ENCODE measurements at places on chromosomes 11 and 22.

- DNase-seq: no peak
Measured at GRCh38 chr11:34356576-34356912, 1.3 kb downstream of the ABTB2 start.

DNA sequence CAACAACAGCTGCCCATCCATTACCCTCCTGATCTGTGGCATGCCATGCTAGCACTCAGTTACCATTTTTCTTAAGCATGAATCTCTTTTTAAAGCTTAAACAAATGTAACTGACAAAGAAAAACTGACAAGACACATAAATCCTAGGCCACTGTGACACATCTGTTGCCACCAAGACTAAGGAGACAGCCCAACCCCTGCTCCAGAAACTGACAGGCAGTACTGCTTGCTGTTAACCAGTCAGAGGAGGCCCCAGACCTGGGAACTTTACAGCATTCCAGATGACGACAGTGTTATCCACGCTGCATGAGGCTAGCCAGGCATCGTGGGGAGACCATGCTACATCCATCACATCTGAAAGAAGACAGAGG is 33.8 kb downstream of the HIRA start:
- no peak for DNase-seq

DNA sequence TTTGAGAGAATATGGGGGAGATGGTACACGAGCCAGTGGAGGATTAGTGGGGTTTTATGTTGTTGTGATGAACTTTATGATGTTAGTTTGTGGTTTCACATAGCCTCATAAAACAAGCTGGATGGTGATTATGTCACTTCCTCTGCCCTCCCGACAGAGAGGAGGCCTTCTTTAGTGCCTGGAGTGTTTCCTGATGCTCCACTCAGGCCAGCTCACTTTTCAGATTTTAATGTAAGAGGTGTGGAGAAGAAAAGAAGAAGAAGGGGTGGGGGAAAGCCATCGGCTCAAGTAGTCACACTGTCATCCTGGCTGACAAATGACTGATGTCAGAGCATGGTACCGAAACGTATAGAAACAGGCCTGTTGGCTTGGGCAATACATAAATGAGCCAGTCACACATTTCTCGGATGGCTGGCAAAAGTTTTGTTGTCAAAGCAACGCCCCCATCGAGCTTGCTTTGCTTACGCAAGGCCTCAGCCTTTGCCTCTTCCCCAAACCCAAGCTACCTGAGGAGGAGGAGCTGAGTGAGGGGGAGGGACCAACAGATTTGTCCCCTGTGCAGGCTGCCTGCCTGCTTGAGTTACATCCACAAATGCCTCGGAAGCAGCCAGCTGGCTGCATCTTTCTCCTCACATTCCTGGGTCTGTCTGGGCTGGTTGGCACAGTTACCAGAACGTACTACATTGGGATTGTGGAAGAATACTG is at the start of gene HEPHL1:
Gene HEPHL1 (plus strand): TSS at position 578 of the 705 bp plus-strand sequence. CDS start 15 bp downstream, at position 593.
- DNase-seq: no peak

DNA sequence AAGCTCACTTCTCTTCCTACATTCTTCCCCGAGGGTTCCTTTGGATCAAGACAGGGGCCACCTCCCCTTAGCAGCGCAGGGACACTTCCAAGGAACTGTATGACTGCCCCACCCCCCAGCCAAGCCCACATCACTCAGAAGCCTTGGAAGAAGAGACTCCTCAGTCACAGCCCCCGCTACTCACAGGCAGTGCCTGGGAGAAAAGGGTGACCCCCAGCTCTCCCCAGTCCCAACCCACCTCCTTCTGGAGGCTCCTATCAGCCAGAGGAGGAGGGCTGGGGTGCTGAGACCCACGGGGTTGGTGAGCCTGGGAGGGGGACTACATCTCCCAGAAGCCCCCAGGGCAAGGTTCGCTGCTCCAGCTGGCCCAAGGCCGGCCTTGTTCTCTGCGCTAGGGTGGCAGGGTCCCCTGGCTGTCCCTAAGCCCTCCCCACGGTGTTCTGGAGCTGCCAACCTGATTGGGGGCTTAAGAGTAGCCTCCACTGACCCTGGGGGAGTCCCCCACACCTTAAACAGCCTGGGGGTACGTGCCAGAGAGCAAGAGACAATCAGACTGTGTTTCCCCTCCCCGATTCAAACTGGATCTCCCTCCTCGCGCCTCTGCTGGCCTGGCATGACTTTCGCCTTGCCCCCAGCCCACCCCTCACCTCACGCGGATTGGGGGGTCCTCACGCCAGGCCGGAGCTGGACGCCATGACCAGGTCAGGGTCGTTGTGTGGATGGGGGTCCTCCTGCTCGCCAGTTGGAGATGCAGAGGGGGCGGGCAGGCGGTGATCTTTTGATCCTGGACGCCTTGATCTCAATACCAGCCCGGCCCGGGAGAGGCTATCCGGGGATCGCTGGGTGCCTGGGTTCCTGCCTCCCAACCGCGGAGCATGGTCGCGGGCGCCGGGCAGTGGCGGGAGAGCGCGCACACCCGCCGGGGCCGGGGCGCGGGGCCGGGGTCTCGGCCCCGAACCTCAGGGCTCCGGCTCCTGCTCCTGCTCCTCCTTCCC is 838 bp downstream of the BCL9L start:
- no peak for DNase-seq

GRCh38 chr11:117618302-117618981 is 178.6 kb downstream of the DSCAML1 start:
- DNase-seq: no peak

DNA sequence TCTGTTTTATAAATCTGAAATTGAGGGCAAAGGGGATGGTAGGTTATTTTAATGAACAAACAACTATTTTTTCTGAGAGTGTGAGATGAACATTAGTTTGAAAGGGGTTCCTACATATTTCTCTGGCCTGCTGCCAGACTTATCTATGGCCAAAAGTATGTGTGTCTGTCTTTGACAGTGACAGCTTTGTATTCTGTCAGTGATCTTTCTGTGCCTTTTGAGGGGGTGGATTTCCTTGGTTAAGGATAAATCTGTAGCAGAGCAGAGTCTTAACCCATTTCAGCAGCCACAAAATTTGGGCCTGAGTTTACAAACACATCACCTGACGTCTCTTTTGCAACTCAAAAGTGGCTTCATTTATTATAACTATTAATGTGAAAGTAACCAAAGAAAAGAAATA is 30.9 kb downstream of the ZFTA start:
- no peak for DNase-seq

- no peak for DNase-seq
Measured at GRCh38 chr11:838441-839279, 3.7 kb downstream of the POLR2L start.

- DNase-seq: no peak
Measured at GRCh38 chr22:50688448-50688847, 15.8 kb downstream of the SHANK3 start.

DNA sequence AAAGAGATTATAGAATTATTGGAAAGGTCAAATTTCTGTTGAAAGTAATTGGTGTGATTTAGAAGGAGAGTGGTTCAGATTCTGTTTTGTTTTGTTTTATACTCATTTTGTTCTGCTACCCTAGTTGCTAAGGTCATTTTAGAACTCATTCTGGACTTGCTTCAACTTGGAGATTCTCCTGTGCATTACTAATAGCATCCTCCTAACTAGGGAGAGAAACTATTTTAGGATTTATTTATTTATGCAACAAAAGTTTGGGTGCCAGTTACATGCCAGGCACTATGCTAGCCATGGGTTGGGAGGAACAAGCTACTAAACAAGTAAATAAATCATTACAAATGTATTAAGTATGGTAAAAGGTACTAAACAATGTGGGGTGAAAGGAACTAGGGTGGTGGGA is 84.0 kb downstream of the YAP1 start:
- DNase-seq: no peak

DNA sequence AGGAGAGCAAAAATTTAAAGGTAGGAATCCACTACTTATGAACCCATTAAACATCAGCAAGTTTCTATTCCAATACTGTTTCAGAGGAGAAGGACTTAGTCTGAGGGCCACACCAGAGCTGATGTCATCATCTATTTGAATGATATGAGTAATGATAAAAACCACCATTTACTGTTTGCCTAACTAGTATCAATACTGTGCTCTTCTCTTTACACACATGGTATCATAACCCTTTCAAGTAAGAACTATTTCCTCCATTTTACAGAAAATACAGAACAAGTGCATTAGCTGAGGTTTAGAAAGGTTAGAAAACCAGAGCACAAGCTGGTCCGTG is 651.3 kb upstream of the KIRREL3 start:
- DNase-seq: no peak

DNA sequence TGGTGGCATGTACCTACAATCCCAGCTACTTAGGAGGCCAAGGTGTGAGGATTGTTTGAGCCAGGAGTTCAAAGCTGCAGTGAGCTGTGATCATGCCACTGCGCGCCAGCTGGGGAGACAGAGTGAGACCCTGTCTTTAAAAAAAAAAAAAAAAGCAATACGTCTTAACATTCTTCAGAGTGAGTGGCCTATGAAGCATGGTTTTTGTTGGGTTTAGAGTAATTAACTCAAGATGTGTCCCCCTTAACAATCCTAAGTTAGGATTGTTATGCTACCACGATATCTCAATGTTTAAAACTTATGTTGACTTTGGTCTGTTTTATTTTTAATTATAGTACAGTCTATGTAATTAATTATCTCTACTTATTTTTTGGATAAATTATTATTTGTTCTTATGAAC is 156.1 kb downstream of the HIPK3 start:
- no peak for DNase-seq

DNA sequence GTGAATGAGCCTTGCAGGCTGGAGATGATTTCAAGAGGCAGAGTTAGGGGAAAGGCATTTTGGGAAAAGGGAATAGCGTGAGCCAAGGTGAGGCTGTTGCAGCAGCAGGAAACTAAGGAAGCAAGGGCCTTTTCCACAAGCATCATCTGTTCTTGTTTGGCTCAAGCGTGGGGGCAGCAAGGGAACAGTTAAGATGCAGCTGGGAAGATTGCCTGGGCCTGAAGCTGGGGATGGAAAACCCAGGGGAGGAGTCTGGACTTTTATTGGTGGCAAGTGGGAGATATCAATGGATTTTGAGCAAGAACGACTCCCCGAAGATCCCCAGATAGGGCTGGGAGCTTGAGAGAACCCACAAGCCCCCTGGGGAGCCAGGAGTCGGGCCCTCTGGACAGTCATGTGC is 27.3 kb upstream of the PICK1 start:
- no peak for DNase-seq

GRCh38 chr11:114348200-114349191 is 51.8 kb downstream of the C11orf71 start:
- DNase-seq: no peak

GRCh38 chr22:25136953-25137576 is 62.6 kb upstream of the CRYBB3 start:
- DNase-seq: no peak

DNA sequence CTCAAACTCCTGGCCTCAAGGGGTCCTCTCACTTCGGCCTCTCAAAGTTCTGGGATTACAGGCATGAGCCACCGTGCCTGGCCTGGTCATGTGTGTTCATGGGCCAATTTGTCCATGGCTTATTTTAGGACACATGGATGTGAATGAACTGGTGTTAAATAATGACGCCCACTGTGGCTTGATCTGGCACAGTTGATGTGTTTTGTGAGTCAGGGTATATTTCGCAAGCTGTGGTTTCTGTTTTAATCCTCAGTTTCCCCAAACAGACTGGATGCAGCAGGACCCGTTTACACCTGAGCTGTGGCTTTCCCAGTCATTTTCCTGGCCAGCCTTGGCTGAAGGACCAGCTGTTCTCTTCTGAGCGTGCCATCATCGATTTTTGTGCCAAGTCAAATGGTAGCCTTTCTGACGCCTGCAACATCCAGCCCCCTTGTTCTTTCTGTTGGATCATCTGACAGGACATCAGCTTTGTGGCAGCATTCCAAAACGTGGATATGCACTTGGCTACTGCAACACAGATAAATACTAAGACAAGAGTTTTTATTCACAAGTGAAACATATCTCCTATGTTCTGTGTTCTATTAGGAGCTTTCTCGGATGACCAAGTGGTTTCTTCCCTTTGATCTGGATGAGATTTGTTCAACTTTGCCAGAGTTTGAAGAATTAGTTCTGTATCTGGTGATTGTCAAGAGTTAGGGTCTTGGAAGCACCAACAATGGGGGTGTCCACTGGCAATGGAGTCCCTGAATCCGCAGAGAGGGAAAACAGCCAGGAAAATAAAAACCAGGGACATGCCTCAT is 40.0 kb upstream of the SEPTIN5 start:
- no peak for DNase-seq

DNA sequence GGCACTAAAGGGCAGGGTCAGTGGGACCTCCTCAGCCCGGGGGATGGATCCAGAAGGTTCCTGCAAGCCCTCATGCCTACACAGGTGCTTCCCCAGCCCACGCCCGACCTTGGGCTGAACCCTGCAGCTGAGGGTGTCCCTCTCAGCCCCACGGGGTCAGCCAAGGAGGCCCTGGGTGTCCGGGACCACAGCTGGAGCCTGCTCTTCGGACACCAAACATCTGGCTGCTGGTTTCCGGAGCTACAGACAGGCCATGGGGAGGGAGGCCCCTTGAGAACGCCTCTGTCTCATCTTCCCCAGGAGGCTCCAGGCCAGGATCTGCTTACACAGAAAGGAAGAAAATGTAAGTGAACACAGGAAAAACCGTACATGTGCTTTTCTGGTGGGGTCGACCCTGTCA is 355.7 kb downstream of the MN1 start:
- no peak for DNase-seq

DNA sequence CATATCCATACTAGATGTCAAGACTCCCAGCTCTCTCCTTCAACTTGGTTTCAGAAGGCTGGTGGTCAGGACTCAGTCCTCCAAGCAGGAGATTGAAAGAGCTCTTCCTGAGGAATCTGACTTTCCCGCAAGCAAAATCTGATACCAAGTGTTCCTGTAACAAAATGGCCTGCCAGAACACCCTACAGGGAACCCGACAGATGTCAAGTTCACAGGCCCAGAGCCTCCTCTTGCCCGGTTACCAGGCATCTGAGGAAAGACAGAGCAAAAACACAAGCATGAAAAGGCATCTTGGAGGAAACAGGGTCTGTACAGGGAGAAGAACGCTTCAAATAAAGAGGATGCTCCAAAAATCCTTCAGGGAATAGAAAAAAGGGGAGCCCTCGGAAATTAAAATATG is 8.7 kb upstream of the KCNJ5 start:
- DNase-seq: no peak

GRCh38 chr22:48968201-48968959 is 859.3 kb downstream of the BRD1 start:
- DNase-seq: no peak

- DNase-seq: no peak
Measured at GRCh38 chr11:27532652-27533325, 26.2 kb upstream of the LIN7C start.

DNA sequence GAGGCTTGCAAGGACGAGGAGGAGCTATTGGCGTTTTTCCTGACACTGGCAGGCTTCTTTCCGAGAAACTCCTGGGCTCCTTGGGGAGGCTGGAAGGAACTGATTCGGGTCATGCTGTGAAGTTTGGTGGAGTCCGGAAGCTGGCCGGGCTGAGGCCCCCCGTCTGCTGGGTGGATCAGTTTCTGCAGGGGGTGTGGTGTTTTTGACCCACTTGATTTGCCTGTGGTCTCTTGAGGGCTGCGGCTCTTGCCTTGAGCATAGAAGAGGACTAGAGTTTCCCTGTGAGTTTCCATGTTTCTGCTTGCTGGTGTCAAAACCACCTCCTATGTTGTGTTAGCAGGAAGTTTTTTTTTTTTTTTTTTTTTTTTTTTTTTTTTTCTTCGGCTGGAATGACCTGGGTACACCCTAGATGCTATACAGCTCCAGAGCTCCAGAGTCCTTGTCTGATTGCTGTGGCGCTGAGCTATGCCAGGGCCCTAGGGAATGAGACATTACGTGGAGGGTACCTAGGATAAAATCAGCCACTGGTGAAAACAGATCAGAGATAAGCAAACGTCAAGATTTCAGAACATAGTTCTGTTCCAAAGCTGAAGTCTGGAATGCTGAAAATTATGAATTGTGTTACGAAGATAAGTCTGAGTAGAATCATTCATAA is 728 bp downstream of the TBC1D22A start:
- no peak for DNase-seq
